ENCODE measurements at places on chromosomes 1 and 21.

DNA sequence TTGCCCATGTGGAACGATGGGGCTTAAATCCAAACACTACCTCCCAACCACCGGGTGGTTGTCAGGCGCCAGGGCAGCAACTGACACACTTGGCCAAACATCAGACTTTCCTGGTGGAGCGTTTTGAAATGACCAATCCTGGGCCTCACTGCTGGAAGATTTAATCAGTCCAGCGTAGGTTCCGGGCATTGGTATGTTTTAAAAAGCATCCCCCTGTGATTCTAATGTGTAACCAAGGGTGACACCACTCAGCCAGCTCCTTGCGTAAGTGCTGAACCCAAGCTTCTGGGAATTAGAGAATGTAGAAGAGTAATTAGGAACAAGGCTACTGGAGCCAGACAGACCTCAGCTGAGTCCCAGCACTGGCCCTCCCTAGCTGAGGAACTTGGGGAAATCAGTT is 44.8 kb upstream of the KAZN start:
- peak; percentile 4 for DNase-seq

- no peak for DNase-seq
Measured at GRCh38 chr1:96474985-96475743, 246.4 kb upstream of the PTBP2 start.

- no peak for DNase-seq
Measured at GRCh38 chr1:10692401-10693021, 103.9 kb downstream of the CASZ1 start.

GRCh38 chr1:54299037-54299436 is 99.1 kb downstream of the MRPL37 start:
- no peak for DNase-seq

GRCh38 chr1:168939110-168939946 is 167.2 kb upstream of the ATP1B1 start:
- DNase-seq: no peak

GRCh38 chr21:42080788-42081083 is 9.6 kb downstream of the UMODL1 start:
- peak; percentile 38 for DNase-seq

- DNase-seq: no peak
Measured at GRCh38 chr1:3676581-3677470, 24.5 kb downstream of the TP73 start.

DNA sequence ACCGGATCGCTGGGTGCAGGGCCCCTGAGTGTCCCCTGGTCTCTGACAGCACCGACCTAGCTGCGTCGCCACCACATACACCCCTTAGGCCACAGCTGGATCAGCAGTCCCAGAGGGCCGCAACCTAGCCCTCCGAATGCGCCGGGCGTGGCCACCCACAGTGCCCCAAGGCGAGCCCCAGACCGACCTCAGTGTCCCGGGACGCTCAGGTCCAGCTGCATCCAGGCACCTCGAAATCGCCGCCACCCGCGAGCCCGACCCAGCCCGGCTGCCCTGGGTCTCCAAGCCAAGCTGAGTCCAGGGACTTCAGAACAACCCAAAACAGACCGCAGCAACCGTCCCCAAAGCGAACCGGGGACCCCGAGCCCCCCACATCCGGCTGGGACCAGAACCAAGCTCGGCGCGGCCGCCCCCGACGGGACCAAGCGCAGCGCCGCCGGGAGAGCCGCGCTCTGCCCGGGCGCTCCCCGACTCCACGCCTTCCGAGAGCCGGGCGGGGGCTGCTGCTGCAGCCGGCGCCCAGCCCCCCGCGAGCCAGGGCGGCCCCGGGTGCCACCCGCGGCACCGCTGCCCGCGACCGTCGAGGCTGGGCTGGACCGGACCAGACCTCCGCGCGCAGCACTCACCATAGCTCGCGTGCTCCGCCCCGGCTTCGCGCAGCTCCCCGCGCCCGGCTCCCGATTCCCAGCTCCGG is 54.6 kb upstream of the ECE1 start:
- DNase-seq: no peak

- DNase-seq: no peak
Measured at GRCh38 chr1:14787604-14788003, 189.1 kb downstream of the KAZN start.

- DNase-seq: no peak
Measured at GRCh38 chr1:84282780-84283333, 18.7 kb upstream of the SAMD13 start.

GRCh38 chr21:32537569-32537881 is 47.8 kb downstream of the TCP10L start:
- no peak for DNase-seq

- peak; percentile 45 for DNase-seq
Measured at GRCh38 chr1:39214998-39215873, 10.7 kb downstream of the MACF1 start.

GRCh38 chr1:208044589-208045462 is 133.9 kb upstream of the CD34 start:
- no peak for DNase-seq

- no peak for DNase-seq
Measured at GRCh38 chr1:182135946-182136345, 74.4 kb upstream of the ZNF648 start.

DNA sequence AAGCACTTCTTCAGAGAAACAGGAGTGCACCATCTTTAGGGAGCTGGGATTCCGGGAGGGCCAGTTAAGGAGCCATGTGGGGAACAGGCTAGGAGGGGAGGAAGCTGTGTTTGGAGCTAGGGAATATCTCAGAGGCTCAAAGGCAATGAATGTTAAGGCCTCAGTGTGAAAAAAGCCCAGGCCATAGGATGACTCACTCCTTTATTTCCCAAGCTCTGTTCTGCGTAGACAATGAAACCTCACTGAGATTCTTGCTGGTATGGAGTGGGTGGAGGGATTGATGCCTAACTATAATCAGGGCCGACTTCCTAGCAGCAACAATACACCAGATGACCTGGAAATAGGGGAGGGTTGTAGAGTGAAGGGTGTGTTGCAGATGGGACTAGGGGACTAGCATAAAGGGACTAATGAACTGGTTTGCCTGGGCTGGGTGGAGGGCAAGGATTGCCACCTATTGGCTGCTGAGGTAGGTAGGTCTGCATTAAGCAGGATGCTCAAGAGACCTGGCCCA is 2.1 kb downstream of the GNAT2 start:
- no peak for DNase-seq

- DNase-seq: no peak
Measured at GRCh38 chr1:213552045-213552444, 435.7 kb upstream of the PROX1 start.

DNA sequence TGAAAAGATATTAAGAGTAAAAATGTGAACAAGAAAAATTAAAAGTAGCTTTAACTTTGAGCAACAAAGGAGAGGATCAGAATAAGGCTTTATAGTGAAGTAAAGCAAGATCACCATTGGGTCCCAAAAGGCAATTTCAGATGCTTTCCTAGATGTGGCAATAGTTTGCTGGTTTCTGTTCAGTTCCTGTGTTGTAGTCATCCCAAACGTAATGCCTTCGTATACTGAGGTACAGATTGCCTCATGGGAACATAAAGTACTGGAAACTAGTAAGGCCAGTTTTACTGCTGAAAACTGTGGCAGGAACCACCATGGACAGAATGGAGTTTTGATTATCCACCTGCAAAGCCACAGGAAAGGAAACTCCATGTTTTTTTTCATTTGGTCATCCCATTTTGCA is 283.5 kb upstream of the SGIP1 start:
- no peak for DNase-seq

DNA sequence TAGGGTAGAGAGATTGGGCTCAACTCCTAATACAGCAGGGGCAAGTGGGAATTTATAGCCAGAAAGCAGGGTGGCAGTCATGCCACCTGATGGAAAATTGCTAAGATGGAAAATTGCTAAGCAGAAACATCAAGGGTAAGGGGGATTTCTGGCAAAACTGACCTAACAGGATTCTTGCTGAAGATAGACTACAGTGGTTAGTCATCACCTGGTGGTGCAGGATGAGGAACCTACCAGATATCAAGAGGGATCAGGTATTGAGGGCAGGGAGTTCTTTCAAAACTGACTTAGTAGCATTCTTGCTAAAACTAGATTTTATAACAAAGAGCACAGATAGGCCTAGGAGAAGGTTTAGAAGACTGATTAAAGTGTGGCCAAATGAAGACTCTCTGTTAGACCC is 292.9 kb downstream of the PLPP3 start:
- DNase-seq: no peak

DNA sequence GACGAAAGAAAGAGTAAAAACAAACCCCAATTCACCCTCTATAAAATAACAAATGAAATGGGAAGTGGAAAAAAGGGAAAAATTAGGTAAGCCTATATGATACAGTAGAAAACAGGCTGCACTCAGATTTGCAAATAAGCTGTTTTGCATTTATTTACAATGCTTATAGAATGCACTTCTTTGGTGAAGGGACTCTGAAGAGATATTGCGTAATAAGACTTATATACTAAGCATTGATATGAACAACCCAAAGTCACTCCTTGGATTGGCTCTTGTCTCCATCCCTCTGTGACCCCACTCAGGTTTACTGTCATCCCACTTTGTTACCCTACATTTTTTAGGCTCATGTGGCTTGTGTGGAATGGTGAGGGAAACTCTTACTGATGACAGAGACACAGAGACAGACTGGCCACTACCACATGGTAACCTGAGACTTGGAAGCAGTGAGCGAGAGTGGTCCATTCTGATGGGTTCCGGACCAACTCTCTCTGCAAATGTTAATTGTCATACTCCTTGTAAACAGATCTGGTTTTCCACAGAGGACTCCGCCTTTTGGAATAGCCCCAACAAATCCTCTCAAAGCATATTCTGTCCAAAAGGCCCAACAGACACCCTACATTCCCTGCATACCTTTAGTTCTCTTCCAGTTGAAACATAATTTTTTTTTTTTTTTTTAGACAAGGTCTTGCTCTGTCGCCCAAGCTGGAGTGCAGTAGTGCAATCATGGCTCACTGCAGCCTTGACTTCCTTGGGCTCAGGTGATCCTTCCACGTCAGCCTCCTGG is 11.0 kb downstream of the GSTM5 start:
- DNase-seq: no peak

- DNase-seq: no peak
Measured at GRCh38 chr21:31666445-31667010, 7.0 kb downstream of the SOD1 start.

GRCh38 chr1:248847181-248847955 is 9.3 kb downstream of the ZNF672 start:
- no peak for DNase-seq

- no peak for DNase-seq
Measured at GRCh38 chr1:206456577-206457370, 13.5 kb upstream of the IKBKE start.

DNA sequence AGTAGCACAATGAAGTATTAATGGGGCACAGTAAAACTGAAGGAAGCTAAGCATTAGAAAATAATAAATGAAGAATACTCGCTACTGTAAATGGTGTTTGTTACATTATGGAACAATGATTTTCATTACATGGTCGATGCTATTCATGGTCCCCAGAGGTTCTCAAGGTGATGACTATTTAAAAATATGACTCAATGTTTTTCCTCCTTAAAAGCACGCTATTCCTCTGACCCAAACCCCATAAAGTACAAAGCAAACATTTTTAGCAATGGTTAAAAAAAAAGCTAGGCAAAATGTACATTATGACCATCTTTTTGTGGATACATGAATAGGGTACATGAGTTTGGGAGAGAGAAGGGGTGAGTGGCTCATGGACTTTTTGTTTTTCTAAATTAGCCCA is 34.3 kb downstream of the VAMP4 start:
- no peak for DNase-seq

- DNase-seq: no peak
Measured at GRCh38 chr1:228008391-228009115, 1.8 kb downstream of the WNT3A start.

DNA sequence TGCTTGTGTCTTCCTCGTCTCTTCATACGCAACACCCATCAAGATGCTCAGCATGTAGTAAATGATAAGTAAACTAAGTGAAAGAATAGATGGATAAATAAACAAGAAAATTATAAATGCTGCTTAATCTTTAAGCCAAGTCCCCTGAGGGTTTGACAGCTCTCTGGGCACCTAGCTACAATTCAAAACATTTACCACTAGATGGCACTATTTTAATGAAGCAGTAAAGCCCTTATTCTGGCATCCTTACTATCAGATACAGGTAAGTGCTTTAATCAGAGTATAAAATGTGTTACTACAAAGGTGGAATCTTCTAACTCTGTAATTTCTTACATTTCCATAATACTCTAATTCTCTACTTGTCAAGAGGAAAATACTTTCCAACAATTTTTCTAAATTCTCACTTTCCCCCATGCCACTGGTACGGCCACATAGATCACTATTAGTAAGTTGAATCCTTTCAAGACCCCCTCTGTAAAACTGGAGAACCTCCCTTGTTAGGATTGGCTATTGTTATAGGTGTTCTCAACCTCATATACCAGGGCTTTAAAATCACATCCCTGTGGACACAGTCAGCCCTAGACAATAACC is 137.8 kb downstream of the BARHL2 start:
- peak; percentile 37 for DNase-seq

All from Ammon's horn (tissue), 1 donor.